ENCODE measurements at places on chromosomes 11 and 22. TPM values are rescaled to one million over a fixed set of nuclear protein-coding genes. Genes with fewer than 3 reads are reported as not detected.
A peak's percentile ranks its signal among the peaks of the same experiment; 100 is the strongest.

The ROBO3 gene
- 6.0 TPM for total RNA-seq

The OSBP2 gene
- 8.4 TPM for total RNA-seq

The OAF gene
- 12.3 TPM for total RNA-seq

The LMO1 gene
- 5.8 TPM for total RNA-seq

The FAM227A gene
- 0.25 TPM for total RNA-seq

The GGTLC2 gene
- total RNA-seq = not detected

The SMCO4 gene
- 46.2 TPM for total RNA-seq

The DAGLA gene
- total RNA-seq = 3.0 TPM

DNA sequence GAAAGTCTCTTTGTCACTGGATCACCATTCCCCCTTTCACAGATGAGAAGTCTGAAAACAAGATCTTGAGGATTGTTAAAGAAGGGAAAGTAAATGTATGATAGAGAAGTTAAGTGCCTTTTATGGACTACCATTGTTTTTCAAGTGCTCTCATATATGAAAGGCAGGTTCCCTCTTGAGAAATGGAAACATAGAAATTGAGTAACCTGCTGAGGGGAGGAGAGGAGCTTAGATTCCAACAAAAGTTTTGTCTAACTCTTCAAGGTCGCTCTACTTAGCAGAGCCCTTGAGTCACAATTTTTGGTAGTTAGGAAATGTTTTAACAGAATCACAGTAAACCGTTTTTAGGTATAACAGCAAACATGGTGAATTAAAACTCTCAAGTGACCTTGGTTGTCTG is 80.1 kb downstream of the SVIP start:
- H3K36me3 ChIP-seq = no peaks in the 10 kb centered on the region
- no peaks in the 10 kb centered on the region for H3K27me3 ChIP-seq
- H3K4me3 ChIP-seq = no peak overlapping the region
- DNase-seq = no peak

DNA sequence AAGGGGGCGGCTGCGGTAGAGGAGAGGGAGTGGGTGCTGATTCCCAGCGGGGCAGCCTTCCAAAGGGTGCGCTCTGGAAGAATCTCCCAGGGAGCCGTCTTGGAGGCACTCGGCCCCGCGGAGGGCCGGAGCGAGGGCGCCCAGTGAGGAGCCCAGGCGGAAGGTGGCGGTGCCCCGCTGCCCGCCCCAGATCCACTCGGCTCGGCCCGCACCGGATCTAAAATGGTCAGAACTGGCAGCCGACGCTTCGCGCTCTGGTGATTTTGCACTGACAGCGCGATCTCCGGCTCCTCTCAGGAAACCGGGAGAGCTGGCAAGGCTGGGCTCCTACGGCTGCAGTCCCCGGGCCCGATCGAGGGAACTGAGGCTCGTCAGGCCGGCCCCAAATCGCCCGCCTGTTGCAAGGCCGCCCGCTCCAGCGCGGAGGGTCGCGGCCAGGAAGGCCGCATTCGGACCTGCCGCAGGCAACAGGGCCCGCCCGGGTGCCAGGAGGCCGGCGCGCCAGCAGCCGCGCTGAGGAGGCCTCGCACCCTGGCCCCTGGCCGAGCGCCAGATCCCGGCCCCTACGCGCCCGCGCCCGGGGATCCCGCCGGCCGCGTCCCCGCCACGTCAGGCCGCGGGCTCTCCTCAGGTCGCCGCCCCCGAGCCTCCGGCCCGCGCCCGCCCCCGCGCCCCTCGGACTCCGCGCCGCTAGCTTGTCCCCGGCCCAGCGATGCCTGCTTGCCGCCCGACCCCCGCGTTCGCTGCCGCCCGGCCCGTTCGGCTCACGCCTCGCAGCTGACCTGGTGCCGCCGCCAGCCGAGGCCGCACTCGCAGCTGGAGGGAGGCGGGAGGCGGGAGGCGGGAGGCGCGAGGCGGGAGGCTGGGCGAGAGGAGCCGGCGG is at the start of gene KLHL22:
Gene KLHL22 (minus strand): TSS at position 818 of the 883 bp plus-strand sequence. CDS start 6,584 bp downstream, outside the sequence.
- H3K4me1 ChIP-seq = peaks cover 2% of the 10 kb centered on the region
- H3K4me3 ChIP-seq = peak within 1 kb of the TSS; percentile 80
- H3K27me3 ChIP-seq = no peaks in the 10 kb centered on the region
- H3K27ac ChIP-seq = peak within 1 kb of the TSS; percentile 68

GRCh38 chr11:71189768-71190315 is 62.5 kb downstream of the SHANK2 start:
- H3K36me3 ChIP-seq = no peaks in the 10 kb centered on the region
- H3K27ac ChIP-seq = no peak overlapping the region
- DNase-seq = no peak
- H3K4me1 ChIP-seq = no peaks in the 10 kb centered on the region

DNA sequence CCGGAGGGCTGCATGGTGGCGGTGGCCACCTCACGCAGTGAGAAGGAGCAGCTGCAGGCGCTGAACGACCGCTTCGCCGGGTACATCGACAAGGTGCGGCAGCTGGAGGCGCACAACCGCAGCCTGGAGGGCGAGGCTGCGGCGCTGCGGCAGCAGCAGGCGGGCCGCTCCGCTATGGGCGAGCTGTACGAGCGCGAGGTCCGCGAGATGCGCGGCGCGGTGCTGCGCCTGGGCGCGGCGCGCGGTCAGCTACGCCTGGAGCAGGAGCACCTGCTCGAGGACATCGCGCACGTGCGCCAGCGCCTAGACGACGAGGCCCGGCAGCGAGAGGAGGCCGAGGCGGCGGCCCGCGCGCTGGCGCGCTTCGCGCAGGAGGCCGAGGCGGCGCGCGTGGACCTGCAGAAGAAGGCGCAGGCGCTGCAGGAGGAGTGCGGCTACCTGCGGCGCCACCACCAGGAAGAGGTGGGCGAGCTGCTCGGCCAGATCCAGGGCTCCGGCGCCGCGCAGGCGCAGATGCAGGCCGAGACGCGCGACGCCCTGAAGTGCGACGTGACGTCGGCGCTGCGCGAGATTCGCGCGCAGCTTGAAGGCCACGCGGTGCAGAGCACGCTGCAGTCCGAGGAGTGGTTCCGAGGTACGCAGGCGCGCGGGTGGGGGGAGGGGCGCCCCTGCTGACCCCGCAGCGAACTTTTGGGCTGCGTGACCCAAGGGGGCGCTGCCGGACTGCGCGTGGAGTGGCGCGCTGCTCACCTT is 670 bp downstream of the NEFH start:
- H3K4me3 ChIP-seq = peak overlapping the region; percentile 4
- H3K27me3 ChIP-seq = peaks cover 19% of the 10 kb centered on the region
- H3K36me3 ChIP-seq = no peaks in the 10 kb centered on the region

DNA sequence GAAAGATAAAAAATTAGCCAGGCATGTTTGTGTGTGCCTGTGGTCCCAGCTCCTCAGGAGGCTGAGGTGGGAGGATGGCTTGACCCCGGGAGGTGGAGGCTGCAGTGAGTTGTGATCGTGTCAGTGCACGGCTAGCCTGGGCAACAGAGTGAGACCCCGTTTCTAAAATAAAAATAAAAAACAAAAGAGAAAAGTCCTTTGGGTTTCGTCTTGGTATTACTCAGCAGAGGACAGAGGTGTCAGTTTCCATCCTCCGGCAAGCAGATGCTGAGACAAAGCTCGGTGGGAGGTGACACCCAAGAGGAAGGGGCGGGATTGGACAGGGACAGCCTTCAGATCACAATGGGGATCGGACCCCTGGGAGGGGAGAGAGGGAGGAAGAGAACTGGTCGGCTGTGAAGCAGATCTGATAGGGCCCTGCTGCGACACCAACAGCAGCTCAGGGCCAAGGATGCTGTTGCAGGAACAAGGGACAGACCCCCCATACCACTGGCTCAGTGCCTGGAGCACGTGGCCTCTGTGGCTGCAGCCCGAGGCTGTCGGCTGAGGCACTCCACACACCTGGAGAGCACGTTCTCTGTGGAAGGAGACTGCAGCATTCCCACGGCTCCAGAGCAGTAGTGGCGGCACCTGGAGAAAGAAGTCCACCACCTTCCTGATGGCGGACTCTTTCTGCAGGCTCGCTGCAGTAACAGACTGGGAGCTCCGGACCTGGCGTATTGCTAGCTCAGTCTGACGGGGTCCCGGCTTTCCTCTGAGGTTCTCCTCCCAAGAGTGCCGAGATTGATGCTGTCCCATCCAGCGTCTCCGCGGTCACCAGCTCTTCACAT is 5.2 kb upstream of the BID start:
- no peaks in the 10 kb centered on the region for H3K27me3 ChIP-seq
- H3K27ac ChIP-seq = no peak overlapping the region
- H3K4me1 ChIP-seq = peaks cover 3% of the 10 kb centered on the region
- no peak overlapping the region for H3K4me3 ChIP-seq
- H3K36me3 ChIP-seq = no peaks in the 10 kb centered on the region

GRCh38 chr22:43393132-43393843 is 18.5 kb upstream of the MPPED1 start:
- H3K4me3 ChIP-seq = no peak overlapping the region
- no peaks in the 10 kb centered on the region for H3K27me3 ChIP-seq
- H3K27ac ChIP-seq = no peak overlapping the region
- no peaks in the 10 kb centered on the region for H3K36me3 ChIP-seq
- H3K4me1 ChIP-seq = no peaks in the 10 kb centered on the region

DNA sequence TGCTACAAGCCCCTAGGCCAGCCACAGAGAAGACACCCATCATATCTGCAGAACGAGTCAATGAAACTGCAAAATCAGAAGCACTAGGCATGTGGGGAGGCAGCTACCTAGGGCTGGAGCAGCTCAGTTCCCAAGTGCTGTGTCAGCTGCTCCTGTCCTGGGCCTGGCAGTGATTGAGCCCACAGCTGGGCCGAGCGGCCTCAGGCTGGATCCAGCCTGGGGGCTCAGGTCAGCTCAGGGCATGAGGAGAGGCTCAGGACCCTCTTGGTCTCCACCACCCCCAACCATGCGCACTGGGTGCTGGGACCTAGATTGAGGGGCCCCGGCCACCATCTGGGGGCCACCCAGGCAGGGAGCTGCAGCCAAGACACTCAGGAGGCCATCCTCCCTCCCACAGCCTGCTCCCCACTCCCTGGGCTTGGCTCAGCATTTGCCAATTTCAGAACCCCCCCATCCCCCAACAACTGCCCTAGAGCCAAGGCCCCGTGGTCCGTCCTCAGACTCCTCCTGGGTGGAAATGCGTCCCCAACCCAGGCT is 2.4 kb upstream of the TNNT3 start:
- no peaks in the 10 kb centered on the region for H3K36me3 ChIP-seq
- H3K27ac ChIP-seq = peak overlapping the region; percentile 29
- H3K4me1 ChIP-seq = peaks cover 68% of the 10 kb centered on the region
- peak overlapping the region; percentile 19 for H3K4me3 ChIP-seq
- no peak for DNase-seq
- no peaks in the 10 kb centered on the region for H3K27me3 ChIP-seq

GRCh38 chr11:119493712-119494111 is 70.7 kb upstream of the THY1 start:
- no peak overlapping the region for H3K4me3 ChIP-seq
- H3K27ac ChIP-seq = no peak overlapping the region

- H3K27ac ChIP-seq = peak overlapping the region; percentile 62
- DNase-seq = no peak
- no peak overlapping the region for H3K4me3 ChIP-seq
- H3K27me3 ChIP-seq = no peaks in the 10 kb centered on the region
- peaks cover 96% of the 10 kb centered on the region for H3K36me3 ChIP-seq
- peaks cover 22% of the 10 kb centered on the region for H3K4me1 ChIP-seq
These were observed 21.5 kb downstream of the ASCC2 start for GRCh38 chr22:29816539-29816938.

GRCh38 chr11:10632483-10632882 is 61.1 kb downstream of the IRAG1 start:
- H3K36me3 ChIP-seq = no peaks in the 10 kb centered on the region
- no peak overlapping the region for H3K4me3 ChIP-seq
- H3K4me1 ChIP-seq = no peaks in the 10 kb centered on the region
- DNase-seq = no peak

DNA sequence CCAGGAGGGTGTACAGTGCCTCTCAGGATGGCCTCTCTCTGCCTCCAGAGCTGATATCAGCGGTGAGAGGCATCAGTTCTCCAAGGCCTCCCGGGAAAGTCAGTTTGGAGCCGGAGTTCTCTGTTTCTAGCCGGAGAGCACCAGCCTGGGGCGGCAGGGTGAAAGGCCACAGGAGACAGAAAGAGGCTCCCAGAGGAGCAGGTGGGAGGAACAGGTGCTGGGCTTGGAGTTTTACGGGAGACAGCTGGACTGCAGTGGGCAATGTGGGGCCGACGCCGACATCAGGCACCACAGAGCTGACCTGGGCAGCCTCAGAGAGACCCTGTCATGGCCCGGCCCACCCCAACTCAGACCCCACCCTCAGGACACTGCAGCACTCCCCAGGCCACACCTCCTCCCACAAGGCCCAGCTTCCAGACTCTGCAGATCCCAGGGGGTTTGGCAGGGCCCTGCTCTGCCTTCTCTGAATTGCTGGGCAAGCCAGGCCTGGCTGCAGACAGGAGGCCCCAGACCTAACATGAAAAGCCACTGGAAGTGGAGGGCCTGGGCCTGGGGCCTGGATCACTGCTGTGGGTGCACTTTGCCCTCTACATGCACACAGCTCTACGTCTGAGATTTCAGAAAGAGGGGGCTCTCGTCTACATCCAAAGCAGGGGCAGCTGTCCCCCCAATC is 885.6 kb downstream of the BRD1 start:
- peaks cover 5% of the 10 kb centered on the region for H3K27me3 ChIP-seq
- H3K27ac ChIP-seq = no peak overlapping the region
- no peak overlapping the region for H3K4me3 ChIP-seq
- DNase-seq = no peak
- no peaks in the 10 kb centered on the region for H3K4me1 ChIP-seq
- no peaks in the 10 kb centered on the region for H3K36me3 ChIP-seq

GRCh38 chr22:46961591-46962295 is 199.3 kb downstream of the TBC1D22A start:
- H3K4me1 ChIP-seq = no peaks in the 10 kb centered on the region
- H3K36me3 ChIP-seq = no peaks in the 10 kb centered on the region
- no peak overlapping the region for H3K4me3 ChIP-seq
- H3K27me3 ChIP-seq = no peaks in the 10 kb centered on the region
- DNase-seq = no peak
- no peak overlapping the region for H3K27ac ChIP-seq

DNA sequence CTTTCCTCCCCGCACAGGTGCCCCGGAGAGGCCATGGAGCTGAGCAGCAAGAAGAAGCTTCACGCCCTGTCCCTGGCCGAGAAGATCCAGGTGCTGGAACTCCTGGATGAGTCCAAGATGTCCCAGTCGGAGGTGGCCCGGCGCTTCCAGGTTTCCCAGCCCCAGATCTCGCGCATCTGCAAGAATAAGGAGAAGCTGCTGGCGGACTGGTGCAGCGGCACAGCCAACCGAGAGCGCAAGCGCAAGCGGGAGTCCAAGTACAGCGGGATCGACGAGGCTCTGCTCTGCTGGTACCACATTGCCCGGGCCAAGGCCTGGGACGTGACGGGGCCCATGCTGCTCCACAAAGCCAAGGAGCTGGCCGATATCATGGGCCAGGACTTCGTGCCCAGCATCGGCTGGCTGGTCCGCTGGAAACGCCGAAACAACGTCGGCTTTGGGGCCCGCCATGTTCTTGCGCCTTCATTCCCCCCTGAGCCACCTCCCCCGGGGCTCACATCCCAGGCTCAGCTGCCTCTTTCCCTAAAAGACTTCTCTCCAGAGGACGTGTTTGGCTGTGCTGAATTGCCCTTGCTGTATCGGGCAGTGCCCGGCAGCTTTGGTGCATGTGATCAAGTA is 1.3 kb downstream of the TIGD3 start:
- H3K4me3 ChIP-seq = peak overlapping the region; percentile 78
- no peak overlapping the region for H3K27ac ChIP-seq
- peaks cover 8% of the 10 kb centered on the region for H3K27me3 ChIP-seq
